ENCODE measurements at places on chromosomes 16 and 17. TPM values are rescaled to one million over a fixed set of nuclear protein-coding genes. Genes with fewer than 3 reads are reported as not detected.

DNA sequence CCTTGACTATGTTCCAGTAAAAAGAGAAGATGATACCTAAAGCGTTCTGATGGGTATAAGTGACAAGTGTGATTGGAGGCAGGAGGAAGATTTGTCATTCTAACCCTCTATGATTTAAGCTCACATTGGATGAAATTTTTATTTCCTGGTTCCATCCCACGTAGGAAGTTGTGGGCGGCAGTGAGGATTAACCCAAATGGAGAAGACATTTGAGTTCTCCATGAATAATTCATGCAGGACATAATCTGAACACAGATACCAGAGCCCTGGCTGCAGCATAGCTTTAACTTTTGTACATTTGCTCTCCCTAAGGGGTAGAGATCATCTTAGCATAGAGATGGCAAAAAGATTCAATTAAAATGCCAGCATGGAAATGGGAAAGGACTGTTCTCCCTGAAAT lies 146.3 kb downstream of the SLC39A11 start:
- H3K27me3 ChIP-seq: no peaks in the 10 kb centered on the region
- H3K27ac ChIP-seq: peak overlapping the region; percentile 47
- H3K4me3 ChIP-seq: no peak overlapping the region
- H3K4me1 ChIP-seq: no peaks in the 10 kb centered on the region
- H3K36me3 ChIP-seq: no peaks in the 10 kb centered on the region

DNA sequence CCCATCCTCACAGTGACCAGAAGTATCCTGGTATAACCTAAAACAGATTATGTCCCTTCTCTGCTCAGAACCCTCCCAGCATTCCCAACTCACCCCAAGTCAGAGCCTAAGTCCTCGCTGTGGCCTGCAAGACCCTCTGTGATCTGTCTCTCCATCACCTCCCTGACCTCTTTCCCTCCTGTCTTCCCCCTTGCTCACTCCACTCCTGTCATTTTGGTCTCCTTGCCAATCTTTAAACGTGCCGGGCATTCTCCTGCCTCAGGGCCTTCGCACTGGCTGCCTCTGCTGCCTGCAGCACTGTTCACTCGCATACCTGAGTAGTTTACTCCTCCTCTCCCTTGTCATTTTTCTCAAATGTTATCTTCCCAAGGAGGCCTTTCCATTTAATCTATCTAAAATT lies 97.7 kb downstream of the GSG1L start:
- no peak overlapping the region for H3K27ac ChIP-seq
- no peak for DNase-seq
- no peaks in the 10 kb centered on the region for H3K4me1 ChIP-seq
- no peak overlapping the region for H3K4me3 ChIP-seq
- no peaks in the 10 kb centered on the region for H3K27me3 ChIP-seq
- no peaks in the 10 kb centered on the region for H3K36me3 ChIP-seq

DNA sequence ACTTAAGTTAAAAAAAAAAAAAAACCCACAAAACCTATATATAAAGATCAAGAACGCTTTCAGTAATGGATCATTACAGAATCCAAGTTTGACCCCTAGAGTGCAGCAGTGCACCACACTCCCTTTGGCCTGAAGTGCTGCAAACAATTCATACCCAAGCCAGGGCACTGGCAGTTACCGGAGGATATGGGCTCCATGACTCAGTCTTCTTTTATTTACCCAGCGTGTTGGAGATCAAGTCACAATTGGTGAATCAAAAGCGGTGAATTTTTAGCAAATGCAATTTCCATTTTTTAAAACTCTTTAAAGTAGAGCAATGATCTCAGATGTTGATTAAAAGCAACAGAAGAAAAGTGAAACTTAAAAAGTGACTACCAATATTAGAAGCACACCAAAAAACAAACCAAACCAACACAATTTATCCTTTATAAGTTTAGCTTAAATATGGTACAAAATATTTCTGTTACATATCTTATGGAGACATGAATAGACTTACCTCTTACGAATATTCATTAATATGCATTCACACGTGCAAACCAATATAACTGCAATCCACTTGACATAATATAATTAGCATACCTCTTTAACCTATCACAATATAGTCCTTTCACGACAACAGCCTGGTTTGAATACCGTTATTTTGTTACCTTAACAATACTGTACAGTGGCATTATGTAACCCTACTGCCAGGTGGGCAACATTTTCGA lies 46.3 kb downstream of the ZNF652 start:
- DNase-seq: peak; percentile 91
- peaks cover 41% of the 10 kb centered on the region for H3K36me3 ChIP-seq
- no peaks in the 10 kb centered on the region for H3K27me3 ChIP-seq
- no peaks in the 10 kb centered on the region for H3K4me1 ChIP-seq

DNA sequence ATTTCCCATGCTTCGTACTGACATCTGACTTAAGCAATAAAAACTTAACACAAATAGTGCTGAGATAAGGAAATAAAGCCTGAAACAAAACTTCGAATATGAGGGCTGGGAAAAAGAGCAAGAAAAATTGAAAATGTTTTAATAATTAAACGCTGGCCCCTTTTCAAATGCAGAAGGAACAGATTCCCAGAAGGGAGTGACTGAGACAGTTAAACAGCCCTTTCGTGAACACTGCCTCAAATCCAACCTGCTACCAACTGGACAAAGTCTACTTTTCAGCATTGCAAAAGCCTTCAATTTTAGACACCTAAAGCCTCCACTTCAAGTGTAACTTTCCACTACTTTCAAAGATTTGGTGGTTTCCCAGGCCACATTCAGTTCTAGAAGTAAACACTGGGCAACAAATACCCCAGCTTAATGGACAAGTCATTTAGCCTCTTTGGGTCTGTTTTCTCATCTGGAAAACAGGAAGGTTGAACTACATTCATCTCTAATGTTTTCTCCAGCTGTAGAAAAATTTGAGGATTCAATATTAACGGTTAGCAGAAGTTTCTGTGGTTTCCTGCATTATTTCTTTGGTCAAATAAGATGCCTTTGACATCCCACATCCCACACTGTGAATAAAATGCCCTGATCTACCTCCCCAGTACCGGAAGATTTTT lies 11.8 kb downstream of the RFFL start:
- peaks cover 6% of the 10 kb centered on the region for H3K4me1 ChIP-seq
- H3K27ac ChIP-seq: no peak overlapping the region
- no peak for DNase-seq
- no peaks in the 10 kb centered on the region for H3K27me3 ChIP-seq
- H3K4me3 ChIP-seq: no peak overlapping the region

DNA sequence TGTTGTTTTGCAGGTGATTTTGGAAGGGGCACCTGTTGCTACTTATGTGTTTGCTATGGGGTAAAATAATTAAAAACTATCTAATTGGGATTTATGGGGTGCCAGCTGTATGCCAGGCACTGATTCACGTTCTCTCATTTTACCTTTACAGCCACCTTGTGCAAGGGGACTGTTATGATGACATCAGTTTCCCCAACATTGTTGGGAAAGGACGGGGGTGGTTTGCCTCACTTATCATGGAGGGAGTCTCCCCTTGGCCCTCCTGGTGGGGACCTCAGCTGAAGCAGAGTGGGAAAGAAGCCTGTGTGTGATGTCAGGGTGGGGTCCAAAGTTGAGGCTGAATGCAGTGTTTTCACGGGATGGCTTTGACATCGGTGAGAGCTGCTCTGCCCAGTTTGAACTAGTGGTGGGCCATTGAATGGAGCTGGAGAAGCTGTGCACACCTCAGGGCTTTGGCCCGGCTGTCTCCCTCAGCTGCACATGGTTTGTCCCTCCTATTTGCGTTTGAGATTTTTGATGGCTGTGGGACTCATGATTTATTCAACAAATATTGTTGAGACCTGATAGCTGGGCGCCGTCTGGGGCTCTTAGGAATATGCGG lies 36.1 kb downstream of the CMIP start:
- H3K36me3 ChIP-seq: peaks cover 25% of the 10 kb centered on the region
- H3K27me3 ChIP-seq: no peaks in the 10 kb centered on the region
- peaks cover 5% of the 10 kb centered on the region for H3K4me1 ChIP-seq
- no peak for DNase-seq
- no peak overlapping the region for H3K4me3 ChIP-seq

DNA sequence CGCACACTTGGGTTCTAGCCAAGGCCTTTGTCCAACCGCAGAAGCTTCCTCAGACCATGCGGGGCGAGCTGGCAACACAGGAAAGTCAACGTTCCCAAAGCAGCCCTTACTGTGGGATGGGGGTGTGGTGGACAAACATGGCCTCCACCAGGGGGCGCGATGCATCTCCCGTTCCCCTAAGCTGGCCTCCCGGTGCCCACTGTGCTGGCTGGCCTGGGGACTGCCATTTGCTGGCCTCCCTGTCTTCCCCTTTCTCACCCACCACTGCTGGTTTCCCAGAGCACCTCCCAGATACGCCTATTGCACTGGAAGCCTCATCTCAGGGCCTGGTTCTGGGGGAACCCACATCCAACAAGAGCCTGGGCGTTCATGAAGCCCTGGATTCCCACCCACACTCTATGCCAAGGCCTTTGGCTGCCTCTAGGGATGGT lies 145.3 kb downstream of the IRF8 start:
- H3K27ac ChIP-seq: no peak overlapping the region

DNA sequence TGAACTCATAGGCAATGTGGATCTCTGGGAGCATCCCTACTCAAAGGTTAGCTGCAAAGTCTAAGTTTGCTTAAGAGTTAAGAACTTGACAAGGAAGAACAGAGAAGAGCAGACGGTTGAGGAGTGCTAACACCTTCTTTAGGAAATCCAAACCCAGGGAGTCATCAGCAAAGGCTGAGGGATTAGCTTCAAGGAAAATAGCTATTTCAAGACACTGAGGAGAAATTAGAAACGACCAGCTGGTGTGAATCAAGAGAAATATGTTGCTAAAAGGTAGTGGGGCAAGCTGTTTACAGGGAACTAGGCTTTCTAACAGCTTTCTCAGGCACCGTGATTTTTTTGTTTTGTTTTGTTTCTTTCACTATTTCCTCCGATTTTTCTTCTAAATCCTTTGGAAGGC lies 90.7 kb downstream of the CDH8 start:
- H3K27me3 ChIP-seq: no peaks in the 10 kb centered on the region
- H3K36me3 ChIP-seq: no peaks in the 10 kb centered on the region
- H3K4me1 ChIP-seq: peaks cover 23% of the 10 kb centered on the region
- H3K27ac ChIP-seq: no peak overlapping the region
- H3K4me3 ChIP-seq: peak overlapping the region; percentile 61
- no peak for DNase-seq

DNA sequence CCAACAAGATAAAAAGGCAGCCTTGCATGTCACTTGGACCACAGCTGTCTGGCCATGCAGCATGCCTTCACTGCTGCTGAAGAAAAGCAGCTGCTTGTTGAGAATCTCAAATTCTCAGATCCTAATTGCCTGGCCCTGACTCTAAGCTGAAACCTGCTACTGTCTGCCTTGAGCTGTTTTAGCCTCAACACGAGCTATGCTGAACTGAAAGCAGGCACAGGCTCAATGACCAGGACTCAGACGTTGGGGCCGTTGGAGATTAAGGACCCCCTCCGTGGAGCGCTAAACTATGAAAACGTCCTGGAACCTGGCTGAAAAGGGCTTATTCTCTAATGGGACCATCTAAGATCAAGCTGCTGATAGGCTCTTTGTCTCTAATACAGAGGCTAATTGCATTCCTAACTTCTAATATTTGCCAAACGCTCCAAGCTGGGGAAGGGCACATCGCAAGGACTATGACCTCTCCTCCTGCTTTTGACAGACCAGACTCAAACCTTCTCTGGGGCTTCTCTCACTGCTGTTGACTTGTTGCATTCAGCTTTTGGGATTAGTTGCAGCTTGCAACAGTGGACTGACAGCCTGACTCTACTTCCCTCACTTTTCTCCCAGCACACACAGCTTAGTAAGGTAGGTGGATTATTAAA lies 4.6 kb upstream of the PLK1 start:
- H3K27me3 ChIP-seq: no peaks in the 10 kb centered on the region
- H3K27ac ChIP-seq: no peak overlapping the region
- no peak overlapping the region for H3K4me3 ChIP-seq
- DNase-seq: peak; percentile 54
- H3K36me3 ChIP-seq: peaks cover 40% of the 10 kb centered on the region
- peaks cover 3% of the 10 kb centered on the region for H3K4me1 ChIP-seq

DNA sequence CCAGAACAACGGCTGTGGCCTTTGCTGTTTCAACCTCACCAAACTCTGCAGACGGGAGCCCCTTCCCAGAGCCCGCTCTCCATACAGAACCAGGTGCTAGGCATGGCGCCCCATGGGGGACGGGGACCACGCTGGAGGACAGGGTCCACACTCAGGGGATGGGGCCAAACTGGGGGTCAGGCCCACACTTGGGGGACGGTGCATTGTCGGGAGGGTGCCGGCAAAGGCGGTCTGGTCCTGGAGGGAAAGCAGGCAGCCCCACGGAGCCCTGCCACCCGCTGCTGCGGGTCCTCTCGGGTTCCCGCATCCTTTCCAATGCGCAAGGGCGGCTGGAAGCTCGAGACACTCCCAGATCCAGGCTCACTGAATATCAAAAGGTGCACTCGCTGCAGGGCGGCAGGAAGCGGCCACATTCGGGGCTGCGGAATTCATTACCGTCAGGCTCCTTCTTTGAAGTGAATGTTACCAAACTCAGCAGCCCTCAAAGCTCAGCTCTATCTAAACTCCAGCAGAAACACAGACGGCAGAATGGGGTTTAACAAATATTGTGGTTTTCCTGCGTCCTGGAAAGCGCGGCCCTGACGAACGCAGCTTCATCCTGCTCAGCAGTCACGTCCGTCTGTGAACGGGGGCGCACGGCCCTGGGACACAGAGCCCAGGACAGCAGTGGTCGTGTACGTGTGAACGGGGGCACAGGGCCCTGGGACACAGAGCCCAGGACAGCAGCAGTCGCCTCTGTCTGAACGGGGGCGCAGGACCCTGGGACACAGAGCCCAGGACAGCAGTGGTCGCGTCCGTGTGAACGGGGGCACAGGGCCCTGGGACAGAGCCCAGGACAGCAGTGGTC lies 41.3 kb downstream of the LMF1 start:
- H3K4me1 ChIP-seq: no peaks in the 10 kb centered on the region
- no peaks in the 10 kb centered on the region for H3K27me3 ChIP-seq
- H3K36me3 ChIP-seq: peaks cover 7% of the 10 kb centered on the region
- no peak overlapping the region for H3K27ac ChIP-seq
- DNase-seq: peak; percentile 59
- H3K4me3 ChIP-seq: no peak overlapping the region

The SBK1 gene
- 62.5 TPM for total RNA-seq

The PDILT gene
- not detected for total RNA-seq

- no peak overlapping the region for H3K27ac ChIP-seq
- H3K4me3 ChIP-seq: no peak overlapping the region
- no peaks in the 10 kb centered on the region for H3K36me3 ChIP-seq
- peak; percentile 61 for DNase-seq
- peaks cover 36% of the 10 kb centered on the region for H3K4me1 ChIP-seq
These were observed 147.2 kb upstream of the COX10 start for GRCh38 chr17:13921841-13922776.

DNA sequence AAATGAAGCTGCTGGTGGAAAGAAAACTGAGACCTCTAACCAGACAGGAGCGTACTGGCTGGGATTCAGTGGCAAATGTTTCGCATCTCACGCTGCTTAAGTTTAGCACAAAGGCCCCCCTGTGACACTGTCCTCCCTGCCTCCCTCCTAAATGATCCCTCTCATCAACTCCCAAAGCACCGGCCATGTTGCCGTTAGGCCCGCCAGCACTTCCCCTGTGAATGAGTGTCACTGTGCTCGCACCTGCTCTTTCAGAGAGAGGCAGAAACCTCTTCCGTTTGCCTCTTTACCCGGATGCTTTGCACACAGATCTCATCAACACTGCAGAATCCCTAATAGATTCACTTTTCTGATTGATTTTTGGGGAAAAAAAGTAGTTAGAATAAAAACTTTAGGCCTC lies 26.5 kb downstream of the MBTPS1 start:
- H3K27ac ChIP-seq: no peak overlapping the region
- H3K36me3 ChIP-seq: peaks cover 91% of the 10 kb centered on the region
- H3K4me1 ChIP-seq: no peaks in the 10 kb centered on the region
- no peak overlapping the region for H3K4me3 ChIP-seq

The CACNG4 gene
- 0.22 TPM for total RNA-seq

The MT1X gene
- total RNA-seq: 1.5 TPM

- H3K27me3 ChIP-seq: no peaks in the 10 kb centered on the region
- peaks cover 71% of the 10 kb centered on the region for H3K36me3 ChIP-seq
- DNase-seq: no peak
- no peak overlapping the region for H3K27ac ChIP-seq
These were observed 69.8 kb downstream of the NXN start for GRCh38 chr17:909642-910323.
